ENCODE measurements at places on chromosomes 6 and 20.

DNA sequence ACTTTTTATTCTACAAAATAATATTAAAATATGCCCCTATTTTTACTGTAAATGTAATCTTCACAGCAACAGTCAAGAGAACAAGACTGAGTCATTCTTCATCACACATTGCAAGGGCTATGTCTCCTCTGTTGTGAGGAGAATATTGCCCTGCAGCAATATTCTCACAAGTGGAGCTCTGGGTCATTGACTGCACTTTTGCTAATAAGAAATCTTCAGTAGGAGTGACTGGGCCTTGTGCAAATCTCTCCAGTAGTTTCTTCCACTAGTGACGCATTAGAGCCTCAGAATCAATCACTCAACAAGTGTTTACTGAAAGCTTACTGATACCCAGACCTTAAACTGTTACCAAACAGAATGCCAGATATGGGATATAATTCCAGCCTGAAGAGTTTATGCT lies 49.1 kb downstream of the LAMA2 start:
- DNase-seq = no peak

DNA sequence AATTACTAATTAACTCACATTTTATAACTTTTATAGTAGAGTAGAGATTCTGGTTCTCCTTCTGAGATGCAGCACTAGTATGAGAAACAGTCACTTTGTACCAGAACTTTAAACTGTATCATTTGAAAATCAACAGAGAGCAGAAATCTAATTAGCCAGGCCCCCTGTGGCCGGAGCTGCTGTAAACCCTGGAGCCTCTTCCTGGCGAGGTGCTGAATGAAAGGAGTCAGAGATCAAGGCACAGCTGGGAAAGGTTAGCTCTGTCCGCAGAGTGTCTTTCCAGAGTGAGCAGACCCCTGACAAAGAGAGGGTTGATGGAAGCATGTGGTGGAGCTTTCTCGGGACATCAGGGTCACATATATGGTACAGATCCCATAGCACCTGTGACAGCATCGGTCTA lies 703.8 kb downstream of the RFPL4B start:
- peak; percentile 82 for DNase-seq

GRCh38 chr6:77341058-77341986 lies 122.0 kb downstream of the HTR1B start:
- DNase-seq = no peak

DNA sequence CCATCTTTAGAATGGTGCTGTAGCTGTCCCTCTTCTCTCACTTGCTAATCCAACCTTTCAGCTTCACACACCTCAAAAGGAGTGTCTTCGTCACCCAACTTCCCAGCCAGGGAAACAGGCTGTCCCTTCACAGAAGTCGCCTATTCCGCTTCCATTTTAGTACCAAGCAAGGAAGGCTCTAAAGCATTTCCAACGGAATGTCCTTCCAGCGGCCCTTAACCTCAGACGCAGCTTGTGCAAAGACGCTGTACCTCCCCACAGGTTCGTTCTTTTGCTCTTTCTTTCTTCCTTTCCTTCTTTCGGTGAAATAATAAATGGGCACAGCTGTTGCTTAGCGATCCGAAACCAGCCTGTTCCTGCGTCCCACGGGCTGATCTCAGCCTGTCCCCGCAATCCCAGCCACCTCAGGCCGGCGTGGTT lies 1.5 kb downstream of the PTPRT start:
- no peak for DNase-seq

GRCh38 chr6:135810486-135810885 lies 41.0 kb upstream of the PDE7B start:
- DNase-seq = no peak

- DNase-seq = no peak
These were observed 98.8 kb downstream of the DTD1 start for GRCh38 chr20:18686696-18687095.

GRCh38 chr20:63656451-63656850 lies 1.7 kb upstream of the RTEL1 start:
- DNase-seq = no peak

DNA sequence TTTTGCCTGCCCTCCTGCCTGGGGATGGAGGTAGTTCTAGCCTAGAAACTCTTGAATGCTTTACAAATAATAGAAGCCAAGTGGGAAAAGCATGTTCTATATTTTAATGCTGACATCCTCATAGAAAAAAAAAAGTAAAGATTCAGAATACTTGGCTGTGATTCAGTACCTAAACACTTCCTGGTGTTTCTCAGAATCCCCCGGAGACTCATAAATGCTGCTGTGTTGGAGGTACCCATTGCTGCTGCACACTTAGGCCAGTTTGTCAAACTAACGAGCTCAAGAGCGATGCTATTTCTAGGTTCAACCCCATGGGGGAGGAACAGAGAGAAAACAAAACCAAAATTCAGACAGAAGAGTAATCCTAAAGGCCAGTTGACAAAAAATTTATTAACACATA lies 38.8 kb upstream of the ZFP64 start:
- no peak for DNase-seq

- no peak for DNase-seq
These were observed 118.3 kb upstream of the MTHFD1L start for GRCh38 chr6:150747155-150747554.

DNA sequence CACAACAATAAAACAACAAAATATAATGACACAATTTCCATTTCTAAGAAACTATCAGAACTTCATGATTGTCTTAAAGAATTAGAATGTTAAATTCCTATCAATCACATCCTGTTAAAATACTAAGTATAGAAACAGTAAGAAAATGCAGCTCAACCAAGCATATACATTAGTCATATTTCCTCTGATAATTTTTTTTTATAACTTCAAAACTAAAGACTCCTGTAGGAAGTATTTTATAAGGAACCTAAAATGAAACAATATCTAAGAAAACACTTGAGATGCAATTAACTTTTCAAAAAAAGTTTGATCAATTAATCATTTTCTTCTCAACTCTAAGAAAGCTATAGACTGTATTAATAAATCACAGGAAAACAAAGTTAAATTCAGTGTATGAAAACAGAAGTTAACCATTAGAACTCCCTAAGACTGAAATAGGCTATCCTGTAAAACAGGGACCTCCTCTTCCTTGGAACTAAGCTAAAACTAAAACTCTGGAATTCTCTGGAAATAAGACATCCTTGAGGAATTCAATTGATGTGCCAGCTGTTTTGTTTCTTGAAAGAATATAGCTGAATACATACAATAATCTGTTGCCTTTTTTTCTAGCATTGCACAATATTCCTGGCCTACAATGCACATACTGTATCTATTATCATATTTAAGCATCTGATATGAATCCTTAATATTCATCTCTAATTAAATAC lies 19.8 kb downstream of the FKBP5 start:
- no peak for DNase-seq

- DNase-seq = no peak
These were observed 158.3 kb downstream of the FRK start for GRCh38 chr6:115902436-115902835.

DNA sequence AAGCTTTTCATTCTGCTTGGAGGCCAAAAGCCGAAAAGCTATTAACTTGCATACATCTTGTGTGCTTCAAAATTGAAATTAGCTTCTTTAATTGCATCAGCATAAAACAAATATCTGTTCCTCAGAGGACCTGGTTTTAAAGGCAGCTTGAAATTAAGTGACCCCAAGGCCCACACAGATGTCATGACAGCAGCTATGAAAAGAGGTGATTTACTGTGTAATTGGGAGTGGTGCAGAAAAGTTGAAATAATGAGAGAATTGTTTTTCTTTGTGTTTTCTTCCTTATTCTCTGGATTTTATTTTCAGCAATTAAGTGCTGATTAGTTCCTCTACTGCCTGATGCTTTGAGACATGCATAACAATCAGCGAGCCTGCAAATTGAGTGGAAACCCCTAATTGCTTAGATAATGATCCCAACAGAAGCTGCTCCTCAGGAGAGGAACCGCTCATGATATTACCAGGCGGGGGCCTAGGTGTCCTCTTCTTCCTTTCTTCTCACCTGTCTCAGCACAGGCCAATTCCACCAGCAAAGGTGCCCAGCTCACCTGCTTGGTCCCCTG lies 34.1 kb upstream of the GGTLC1 start:
- DNase-seq = no peak

GRCh38 chr6:134111062-134111677 lies 58.7 kb upstream of the SLC2A12 start:
- DNase-seq = peak; percentile 25

- no peak for DNase-seq
These were observed 844 bp downstream of the TAGAP start for GRCh38 chr6:159043947-159044346.

- no peak for DNase-seq
These were observed 103.4 kb downstream of the MAP3K4 start for GRCh38 chr6:161094955-161095354.

GRCh38 chr20:47737923-47738322 lies 47.4 kb downstream of the SULF2 start:
- no peak for DNase-seq

- DNase-seq = peak; percentile 34
These were observed 371.9 kb upstream of the CHD6 start for GRCh38 chr20:41989935-41990635.

DNA sequence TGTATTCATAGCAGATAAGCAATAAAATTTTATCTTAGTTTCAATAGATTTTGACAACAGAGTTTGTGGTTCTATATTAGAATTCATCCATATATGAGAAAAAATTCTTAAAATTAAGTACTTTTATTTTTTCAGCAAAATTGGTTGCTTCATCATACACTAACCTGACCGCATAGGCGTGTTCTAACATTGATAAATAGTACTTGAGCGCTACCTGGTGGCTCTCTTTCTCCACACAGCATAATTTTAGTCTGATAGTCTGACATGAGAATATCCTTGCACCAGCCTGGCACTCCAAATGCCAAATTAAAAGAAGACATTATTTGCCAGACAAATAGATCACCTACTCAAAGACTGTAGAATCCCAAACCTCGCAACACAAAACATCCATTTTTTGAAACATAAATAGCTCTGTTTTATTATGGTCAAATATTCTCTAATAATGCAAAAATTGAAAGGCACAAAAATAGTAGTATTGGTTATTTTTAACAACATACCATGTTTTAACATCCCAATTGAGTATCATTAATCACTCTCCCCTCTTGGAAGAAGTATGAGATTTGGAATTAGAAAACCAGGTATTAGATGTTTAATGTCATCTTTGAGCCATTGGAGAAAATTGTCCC lies 33.0 kb upstream of the FILIP1 start:
- peak; percentile 74 for DNase-seq

GRCh38 chr6:157867155-157867559 lies 44.1 kb downstream of the SNX9 start:
- DNase-seq = no peak
